ENCODE measurements at places on chromosomes 16 and 17.

GRCh38 chr16:68376590-68376989 is 65.8 kb downstream of the PRMT7 start:
- DNase-seq, result no peak

DNA sequence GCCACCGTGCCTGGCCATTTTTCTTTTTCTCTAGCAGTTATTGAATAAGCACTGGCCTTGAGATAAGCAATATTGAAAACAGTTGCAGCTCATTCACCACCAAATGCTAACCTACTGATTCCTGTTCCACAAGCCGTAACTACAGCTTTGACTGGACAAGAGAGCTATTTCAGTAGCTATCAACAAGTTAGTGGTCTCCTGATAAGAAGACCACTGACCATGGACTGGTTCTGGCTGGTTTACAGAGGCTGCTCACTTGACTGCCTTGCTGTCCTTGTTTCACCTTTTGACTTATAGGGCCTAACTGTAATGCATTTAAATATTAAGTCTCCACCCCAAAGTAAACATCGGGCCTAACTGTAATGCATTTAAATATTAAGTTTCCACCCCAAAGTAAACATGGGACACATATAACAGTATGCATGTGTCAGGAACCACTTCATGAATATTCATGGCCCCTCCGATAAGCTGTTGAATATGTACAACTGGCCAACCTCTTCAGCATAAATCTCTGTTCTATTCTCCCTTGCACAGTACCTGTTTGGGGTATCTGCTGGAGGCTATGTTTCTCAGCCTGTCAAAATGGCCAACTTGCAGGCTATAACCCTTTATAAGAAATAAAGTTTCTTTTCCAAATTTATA is 94.1 kb downstream of the USP32 start:
- DNase-seq, result no peak

DNA sequence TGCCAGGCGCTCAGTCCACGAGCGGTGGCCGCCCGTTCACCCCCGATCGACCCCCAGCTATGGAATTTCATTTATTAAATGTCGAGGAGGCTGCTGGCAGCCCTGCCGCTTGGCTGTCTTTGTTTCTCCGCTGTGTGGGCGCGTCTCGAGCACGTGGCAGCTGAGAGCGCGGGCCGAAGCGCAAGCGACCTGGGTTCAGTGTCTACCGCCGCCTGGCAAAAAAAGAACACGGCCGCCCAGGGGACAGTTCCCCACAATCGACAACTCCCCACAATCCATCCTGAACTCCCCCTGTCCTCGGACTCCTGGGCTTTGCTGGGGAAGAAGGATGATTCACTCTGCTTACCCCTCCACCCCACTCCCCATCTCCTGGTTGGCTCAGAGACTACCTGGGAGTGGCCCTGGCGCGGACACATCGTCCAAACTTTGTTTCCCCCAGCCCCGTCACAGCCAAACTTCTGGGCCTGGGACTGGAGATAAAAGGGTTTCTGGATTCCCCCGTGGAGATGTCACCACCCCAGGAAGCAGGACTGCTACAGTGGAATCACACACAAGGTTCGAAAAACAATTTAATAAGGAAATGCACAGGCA is 1.7 kb upstream of the ANKRD13B start:
- DNase-seq, result peak; percentile 70

GRCh38 chr16:7548796-7549318 is 216.2 kb downstream of the RBFOX1 start:
- DNase-seq, result no peak

DNA sequence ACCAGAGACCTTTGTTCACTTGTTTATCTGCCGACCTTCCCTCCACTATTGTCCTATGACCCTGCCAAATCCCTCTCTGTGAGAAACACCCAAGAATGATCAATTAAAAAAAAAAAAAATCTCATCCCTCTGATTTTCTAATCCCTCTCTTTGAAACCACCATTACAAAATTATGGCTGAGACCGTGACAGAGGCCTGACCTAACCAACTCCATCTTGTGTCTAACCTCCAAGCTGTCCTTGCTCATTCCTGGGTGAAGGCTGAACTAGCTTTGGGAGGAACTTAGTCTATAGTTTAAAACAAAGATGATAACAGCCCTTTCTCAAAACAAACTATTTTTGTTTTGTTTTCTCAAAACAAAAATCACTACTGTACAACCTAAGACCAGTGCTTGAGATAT is 474.5 kb downstream of the TMEM114 start:
- no peak for DNase-seq

- DNase-seq, result no peak
These were observed 108.1 kb downstream of the AXIN2 start for GRCh38 chr17:65453204-65453931.

- no peak for DNase-seq
These were observed 26.4 kb downstream of the EEF2K start for GRCh38 chr16:22232277-22233036.

DNA sequence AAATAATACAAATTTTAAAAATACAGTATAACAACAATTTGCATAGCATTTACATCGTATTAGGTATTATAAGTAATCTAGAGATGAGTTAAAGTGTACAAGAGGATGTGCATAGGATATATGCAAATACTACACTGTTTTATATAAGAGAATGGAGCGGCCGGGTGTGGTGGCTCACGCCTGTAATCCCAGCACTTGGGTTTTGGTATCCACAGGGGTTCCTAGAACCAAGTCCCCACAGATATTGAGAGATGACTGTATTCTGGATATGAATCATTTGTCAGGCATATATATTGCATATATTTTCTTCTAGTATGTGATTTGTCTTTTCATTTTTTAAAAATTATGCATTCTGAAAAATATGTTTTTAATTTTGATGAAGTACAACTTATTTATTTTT is 77.5 kb upstream of the MSI2 start:
- DNase-seq, result no peak

DNA sequence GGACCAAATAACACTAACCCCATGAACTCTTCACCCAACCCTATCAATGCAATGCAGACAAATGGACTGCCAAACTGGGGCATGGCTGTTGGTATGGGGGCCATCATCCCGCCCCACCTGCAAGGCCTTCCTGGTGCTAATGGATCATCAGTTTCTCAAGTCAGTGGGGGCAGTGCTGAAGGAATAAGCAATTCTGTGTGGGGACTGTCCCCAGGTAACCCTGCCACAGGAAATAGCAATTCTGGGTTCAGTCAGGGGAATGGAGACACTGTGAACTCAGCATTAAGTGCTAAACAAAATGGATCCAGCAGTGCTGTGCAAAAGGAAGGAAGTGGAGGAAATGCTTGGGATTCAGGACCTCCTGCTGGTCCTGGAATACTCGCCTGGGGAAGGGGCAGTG is 78.9 kb downstream of the TMC6 start:
- no peak for DNase-seq

DNA sequence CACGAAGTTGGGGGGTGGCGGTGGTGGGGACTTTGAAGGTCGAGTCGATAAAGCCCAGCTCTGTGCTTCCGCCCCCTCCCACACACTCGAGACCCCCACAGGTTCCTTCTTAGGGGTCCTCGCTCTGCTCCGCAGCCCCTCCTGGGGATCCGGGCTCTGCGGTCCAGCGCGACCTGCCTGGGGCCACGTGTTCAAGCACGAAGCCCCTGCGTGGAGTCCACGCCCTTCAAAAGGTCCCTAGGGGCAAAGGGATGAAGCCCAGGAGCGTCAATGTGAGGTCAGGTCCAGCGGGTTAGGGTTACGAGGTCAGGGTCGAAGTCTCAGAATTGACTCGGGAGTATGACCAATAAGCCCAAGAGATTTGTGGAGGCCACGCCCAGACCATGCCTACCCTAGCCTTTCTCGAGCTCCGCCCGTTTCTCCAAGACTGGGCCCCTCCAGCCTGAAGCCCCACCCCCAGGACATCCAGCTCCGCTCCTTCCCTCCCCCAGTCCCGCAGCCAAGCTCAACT is 786 bp upstream of the CACNA1G start:
- peak; percentile 64 for DNase-seq

DNA sequence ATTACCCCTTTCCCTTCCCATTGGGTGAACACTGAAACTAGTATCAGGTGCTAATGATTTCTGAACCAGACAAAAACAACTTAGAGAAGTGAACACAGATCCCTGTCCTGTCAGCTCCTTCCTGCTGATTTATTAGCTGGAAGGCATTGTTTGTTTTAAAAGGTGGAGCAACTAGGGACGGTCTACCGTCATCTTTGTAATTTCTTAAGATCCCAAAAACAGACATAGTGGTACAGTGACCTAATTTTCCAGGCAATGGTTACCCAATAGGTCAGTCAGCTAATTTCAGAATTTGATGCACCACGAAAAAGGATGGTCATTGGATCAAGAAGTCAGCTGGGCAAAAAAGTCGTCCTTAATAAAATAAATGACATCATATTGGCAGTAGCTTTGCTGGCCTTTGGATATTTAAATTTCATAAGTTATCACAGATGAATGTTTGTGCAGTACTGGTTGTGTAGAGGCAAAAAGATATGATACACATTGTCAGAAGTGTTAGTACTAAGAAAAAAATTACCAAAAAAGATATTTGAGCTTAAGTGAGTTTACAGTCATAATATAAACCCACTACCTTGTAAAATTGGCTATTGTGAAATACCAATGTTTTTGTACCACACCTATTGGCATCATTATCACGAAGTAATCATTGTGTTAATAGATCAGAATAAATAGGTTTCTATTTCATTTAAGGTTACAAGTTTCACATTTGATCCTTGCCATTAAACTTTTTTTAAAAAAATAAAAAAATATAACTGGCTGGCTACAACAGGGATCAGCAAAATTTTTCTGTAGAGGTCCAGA is 27.2 kb upstream of the KCNJ16 start:
- DNase-seq, result no peak

DNA sequence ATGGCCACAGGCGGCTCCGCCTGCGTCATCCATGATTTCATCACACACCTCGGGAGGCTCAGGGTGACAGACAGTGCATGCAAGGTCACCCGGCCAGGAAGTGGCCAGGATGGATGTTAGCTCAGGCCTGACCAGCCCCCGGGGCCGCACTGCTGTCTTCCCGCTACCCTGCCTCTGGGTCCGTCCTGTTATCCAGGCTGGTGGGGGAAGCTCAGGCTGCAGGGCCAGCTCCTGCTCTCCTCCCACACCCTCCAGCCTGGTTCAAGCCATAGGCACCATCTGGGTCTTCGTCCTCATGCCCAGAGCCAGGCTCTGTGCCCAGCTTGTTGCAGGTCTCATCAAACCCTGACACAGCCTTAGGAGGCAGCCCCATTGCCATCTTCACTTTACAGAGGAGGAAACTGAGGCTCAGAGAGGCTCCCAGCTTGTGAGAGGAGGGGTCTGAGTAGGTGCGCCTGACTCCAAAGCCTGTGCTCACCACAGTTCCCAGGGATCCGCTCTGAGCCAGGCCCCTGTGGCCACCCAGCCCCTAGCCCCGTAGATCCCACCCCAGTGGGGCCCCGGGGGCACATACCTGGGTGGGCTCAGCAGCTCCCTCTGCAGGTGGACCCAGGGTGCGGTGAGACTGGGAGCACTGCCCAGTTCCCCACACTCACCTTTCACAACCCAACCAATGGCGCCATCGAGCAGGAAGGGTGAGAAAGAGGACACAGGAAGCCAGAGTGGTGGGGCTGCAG is 412 bp upstream of the ADGRG3 start:
- DNase-seq, result peak; percentile 94

DNA sequence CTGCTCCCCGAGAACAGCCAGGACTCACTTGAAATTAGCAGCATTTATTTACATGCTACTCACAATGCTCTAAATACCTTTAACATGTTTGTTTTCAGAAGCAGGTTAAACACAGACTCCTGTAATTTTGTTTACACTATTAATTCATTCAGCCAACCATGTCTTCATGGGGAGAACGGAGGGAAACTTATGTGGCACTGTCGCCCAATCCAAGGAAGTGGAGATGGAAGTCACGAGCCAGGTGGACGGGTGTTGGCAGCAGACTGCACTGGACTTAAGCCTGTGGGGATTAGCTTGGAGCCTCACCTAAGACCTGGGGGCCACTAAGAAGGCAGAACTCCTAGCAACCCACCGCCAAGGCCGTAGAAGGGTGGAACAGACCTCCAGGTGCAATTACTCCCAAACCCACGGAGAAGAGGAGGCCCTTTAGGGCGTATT is 8.8 kb upstream of the GFAP start:
- DNase-seq, result no peak

- no peak for DNase-seq
These were observed 79.4 kb upstream of the CBX4 start for GRCh38 chr17:79918581-79919163.

- DNase-seq, result peak; percentile 14
These were observed 24.3 kb upstream of the TMEM220 start for GRCh38 chr17:10754109-10754508.

DNA sequence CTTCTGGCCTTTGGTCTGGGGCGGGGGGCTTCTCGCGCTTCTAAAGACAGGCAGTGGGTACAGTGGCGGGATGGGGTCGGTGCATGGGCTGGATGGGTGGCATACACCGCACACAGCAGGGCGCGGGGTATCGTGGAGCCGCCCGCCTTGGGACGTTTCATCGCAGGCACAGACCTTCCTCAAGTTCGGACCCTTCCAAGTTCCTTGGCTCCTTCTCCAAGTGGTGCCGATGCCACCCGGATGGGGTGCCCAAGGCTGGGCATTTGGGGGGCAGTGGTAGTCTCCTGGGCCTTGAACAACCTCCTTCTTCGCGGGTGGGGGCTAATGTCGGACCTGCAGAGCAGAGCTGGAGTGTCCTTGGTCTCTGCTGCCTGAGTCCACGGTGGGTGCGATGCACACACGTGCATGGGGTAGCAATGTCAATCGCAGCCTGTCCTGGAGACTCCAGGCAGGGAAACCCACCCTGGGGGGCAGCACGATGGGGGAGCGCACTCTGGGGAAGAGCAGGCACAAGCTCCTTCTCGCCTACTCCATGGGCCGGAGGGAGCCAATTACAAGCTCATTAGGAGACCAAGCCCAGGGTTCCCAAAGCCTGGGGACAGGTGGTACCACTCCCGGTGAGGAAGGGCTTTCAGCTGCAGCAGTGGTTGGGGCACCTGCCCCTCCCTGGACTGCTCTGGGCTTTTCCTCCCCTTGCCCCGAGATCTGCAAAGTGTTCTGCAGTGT is 686 bp upstream of the MTSS2 start:
- no peak for DNase-seq

- DNase-seq, result peak; percentile 39
These were observed 482 bp upstream of the SSH2 start for GRCh38 chr17:29930409-29931010.

- DNase-seq, result peak; percentile 94
These were observed 3.5 kb downstream of the ATP2A3 start for GRCh38 chr17:3960764-3961163.

- no peak for DNase-seq
These were observed 52.7 kb upstream of the SLC25A19 start for GRCh38 chr17:75341784-75342486.

DNA sequence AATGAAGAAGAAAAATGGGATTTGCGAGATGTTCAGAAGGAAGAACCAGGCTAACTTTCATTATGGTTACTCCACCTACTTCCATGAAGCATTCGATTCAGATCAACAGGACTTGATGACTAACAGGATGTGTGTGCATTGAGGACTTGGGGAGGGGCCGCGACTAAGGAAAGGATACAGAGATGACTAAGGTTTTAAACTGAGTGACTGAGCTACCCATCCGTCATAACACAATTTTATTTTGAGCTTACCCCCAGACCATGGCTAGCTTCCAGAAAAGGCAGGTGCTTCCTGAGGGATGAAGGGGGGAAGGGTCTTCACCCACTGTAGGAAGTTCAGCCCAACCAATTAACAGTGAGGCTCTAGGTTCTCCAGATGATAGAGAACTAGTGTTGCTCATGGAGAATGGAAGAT is 2.5 kb upstream of the CDYL2 start:
- peak; percentile 37 for DNase-seq
